HT1080 (cell line): ENCODE measurements at places on chromosomes 16 and 17. TPM values are rescaled to one million over a fixed set of nuclear protein-coding genes. Genes with fewer than 3 reads are reported as not detected.

The TXNL4B gene
- 12.7 and 14.4 TPM in 2 replicates for total RNA-seq

The OR1F1 gene
- not detected in 2 replicates for total RNA-seq

The SULT1A2 gene
- total RNA-seq: 1.0 TPM in 1 of 2 replicates, not detected in the other

The SPPL2C gene
- total RNA-seq: not detected in 2 replicates

The LITAFD gene
- total RNA-seq: not detected in 2 replicates
